Right kidney (tissue), 9 donors: ENCODE measurements at places on chromosomes 7 and 10.

DNA sequence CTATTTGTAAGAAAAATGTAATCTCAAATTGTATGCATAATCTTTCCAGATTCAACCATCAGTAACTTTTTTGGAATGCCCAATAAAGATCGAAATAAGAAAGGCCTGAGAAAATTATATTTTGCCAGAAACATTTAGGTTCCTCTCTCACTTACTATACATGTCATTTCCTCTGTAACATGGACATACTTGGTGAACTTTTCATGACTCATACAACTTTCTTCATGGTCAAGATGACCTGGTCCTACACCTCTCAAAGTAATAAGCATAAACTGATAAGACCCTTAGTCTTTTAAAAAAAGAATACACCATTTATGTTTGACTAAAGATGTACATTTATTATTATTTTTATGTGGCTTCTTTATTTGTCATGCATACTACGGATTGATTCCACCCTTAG lies 125.3 kb downstream of the REEP3 start:
- DNase-seq: no peak

GRCh38 chr7:105876091-105876963 lies at the start of gene ATXN7L1:
TSS of gene ATXN7L1 (minus strand) at chr7:105876599. CDS start at chr7:105876558, 41 bp downstream.
- peak; percentile 87 for DNase-seq

DNA sequence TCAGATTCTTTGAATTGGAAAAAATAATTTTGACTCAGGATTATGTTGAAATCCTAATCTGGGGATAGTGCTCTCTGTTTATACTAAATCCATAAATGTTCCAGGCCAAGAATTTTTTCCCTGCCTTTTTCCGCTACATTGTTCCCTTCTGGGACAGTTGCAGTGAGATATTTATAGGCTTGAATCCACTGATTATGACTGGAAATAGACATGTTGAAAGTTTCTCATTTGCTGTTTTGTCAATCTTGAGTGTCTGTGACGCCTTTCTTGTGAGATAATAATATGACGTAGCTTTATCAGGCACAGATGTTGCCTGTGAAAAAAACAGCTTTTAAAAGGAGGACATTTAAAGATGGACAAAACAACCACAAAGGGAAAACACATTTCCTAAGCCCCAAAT lies 155.9 kb downstream of the ARID5B start:
- no peak for DNase-seq

DNA sequence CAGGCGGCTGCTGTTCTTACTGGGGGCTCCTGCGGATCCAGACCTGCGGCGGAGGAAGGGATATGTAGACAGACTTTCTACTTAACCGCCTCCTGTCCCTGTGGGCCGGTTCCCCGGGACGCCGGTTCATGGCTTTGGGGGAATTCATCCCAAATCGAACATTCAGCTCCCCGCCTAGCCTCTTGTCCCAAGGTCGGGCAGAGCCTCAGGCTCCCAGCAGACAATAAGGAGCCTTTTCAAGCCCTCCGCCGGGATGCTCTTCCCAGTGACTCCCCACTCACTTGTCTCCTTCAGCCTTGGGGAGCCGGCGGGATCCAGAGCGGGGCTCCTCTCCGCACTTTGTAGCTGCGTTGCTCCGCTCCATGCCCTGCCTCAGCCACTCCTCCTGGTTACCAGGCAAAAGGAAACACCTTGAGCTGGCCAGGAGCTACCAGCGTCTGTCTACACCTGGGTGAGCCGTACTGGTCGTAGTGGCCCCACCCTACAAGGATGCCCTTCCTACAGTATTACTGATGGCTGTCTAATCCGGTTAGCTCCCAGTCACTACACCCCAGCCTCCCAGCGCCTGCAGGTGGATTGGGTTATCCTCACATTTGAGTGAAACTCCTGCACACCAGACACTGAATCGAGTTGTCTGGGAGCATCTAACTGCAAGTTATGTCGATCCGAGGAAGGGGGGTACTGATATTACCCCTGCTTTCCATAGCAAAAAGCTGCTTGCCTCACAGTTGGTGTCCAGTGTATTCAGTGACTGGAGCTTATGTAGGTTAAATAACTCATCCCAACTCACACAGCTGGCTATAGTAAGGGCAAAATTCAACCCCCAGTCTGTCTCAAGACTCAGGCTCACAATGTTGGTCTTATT lies at the start of gene C10orf95:
Gene C10orf95 (minus strand): TSS at position 439 of the 865 bp plus-strand sequence. CDS start 450 bp downstream, outside the sequence.
- DNase-seq: no peak
